GM12892 (cell line): ENCODE measurements at places on chromosomes 3 and 15.

DNA sequence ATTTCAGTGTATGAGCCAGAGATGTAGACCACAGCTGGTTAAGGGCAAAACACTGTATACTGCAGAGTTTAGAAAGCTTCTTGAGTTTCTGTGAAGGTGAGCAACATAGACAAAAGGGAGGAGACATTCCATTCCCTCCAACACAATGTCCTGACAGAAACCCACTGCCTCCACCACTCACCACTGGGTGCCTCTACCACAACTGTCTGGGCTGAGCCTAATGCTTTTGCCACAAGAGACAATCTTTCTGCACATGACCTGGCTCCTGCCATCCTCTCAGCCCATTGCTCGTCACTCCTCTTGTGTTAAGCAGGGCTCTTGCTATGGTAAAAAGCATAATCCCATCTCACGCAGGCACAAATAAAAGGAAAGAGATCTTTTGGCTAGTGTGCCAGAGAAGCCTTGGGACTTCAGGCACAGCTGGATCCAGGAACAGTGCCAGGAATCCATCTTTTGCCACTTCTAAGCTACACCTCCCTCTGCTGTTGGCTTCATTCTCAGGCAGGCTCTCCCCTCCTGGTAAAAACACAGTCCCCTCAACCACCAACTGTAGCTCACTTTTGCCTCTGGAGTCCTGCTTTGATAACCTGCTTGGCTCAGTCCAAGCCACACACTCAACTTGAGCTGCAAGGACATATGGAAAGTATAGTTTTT is 140.6 kb upstream of the PRR20G start:
- no peak for DNase-seq

DNA sequence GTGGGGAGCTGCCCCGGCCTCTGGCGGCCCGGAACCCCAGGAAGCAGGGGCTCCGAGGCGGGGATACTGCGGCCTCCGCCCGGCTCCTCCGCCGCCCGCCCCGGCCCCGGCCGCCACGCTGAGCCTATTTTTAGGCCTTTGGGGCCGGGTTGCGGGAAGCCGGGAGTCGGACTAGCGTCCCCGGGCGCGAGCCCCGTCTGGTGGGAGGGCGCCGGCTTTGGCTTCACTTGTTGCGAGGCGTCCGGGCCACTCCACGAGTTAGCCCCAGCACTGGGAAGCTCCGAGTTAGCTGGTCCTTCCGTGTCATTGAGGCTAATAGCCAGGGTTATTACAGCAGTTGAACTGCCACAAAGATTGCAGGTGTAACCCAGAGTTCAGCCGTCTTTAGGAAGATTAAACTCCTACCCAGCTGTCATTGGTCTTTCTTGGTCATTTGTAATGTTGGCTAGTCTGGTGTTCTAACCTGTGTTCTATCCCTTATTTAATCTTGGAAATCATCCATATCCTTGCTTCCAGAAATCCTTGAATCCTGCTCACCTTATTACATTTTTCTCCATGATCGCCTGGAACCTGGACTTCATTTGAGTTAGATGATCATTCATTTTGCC is 791 bp downstream of the GYG1 start:
- peak; percentile 13 for DNase-seq

GRCh38 chr3:131807822-131808221 is 227.0 kb downstream of the CPNE4 start:
- DNase-seq: no peak

DNA sequence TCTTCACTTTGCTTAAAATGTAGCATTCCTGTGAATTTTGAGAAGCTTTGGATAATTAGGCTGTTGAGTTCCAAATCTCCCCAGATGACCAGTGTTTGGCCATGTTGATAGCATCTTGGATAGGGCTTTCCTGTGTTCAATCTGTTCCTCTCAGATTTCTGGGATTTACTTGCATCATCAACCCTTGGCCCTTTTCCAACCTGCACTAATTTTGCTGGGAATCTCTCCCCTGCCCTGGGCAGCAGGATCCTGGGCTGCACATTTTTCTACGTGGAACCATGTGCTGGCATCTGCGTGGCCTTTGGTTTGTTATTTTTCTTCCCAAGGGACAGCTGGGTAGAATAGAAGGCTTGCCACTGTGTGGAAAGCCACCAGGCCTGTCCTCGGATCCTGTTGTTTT is 75.4 kb upstream of the PLXNA1 start:
- DNase-seq: no peak

DNA sequence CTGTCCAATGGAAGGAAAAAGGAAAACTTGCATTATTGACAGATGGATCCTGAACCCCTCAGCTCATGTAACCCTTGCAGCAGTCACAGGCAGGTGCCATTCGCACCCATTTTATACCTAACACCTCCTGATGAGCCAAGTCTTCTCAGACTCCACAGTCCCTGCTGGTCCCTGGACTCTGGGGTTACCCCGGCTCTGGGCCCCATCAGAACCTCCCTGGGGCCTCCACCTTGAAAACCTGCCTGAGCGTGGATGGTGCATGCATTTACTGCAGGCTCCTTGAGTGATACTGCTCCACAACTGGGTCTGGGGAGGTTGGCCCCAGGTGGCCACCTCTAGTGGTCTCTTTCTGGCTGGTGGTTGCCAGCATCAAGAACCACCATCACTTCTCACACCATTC is 15.9 kb upstream of the DOCK3 start:
- no peak for DNase-seq

- no peak for DNase-seq
Measured at GRCh38 chr15:80411788-80412288, 7.7 kb downstream of the ARNT2 start.

GRCh38 chr3:79085171-79085570 is 682.6 kb downstream of the ROBO1 start:
- no peak for DNase-seq

DNA sequence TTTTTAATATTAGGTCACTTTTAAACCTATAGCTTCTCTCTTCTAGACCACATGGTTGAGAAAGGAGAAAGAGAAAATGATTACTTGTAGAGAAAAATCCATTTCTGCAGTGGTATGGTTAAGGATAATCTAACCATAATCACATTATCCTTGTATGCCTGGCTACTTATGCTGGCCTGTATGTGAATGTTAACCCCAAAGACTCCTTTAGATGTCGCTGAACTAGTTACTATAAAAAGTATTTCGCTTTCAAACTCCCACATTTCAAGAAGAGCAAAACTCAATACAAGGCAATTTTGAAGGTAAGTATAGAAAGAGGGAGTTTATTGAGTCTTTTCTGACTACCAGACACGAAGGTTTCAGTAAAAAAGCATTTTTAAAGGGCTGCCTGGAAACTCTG is 2.2 kb downstream of the KCTD6 start:
- no peak for DNase-seq

DNA sequence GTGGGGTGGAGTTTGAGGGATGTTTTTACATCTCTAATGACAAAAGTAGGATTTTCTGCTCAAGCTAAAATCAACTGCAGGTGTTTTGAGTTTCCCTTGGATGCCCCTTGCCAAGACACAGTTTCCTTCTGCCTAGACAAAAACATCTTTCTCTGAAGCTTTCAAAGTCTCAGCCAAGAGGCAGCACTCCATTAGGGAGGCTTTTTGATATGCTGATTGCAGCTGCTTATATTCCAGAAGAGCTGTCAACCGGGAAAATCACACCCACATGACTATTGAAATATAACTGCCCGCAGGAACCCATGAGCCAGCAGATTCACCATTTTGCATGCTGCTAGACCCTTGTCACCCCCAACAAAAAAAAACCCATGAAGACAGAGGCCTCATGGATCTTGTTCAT is 27.5 kb upstream of the ZNF148 start:
- no peak for DNase-seq

- no peak for DNase-seq
Measured at GRCh38 chr3:183117056-183117455, 17.8 kb upstream of the MCCC1 start.

GRCh38 chr3:113985541-113985940 is 37.7 kb downstream of the ZDHHC23 start:
- no peak for DNase-seq

GRCh38 chr3:57805266-57805665 is 49.2 kb downstream of the SLMAP start:
- no peak for DNase-seq
